ENCODE measurements at places on chromosomes 3 and 15.

DNA sequence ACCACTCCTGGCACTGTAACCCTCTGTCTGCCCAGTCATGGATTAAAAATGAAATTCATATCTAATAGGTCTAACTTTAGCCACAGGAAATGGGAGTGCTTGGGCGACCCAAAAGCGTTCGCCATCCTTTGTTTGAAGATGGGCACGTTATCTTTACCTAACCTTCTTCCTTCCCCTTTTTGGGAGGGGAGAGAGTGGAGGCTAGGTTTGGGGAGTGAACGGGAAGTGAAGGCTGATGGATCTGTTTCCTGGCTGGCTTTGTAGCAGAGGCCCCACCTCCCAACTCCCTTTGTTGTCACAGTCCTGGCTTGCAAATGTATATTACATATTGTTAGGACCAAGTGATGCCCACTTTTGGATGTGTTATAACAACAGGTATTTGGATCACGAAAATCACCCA lies 98.1 kb upstream of the ARHGEF3 start:
- DNase-seq, result no peak

DNA sequence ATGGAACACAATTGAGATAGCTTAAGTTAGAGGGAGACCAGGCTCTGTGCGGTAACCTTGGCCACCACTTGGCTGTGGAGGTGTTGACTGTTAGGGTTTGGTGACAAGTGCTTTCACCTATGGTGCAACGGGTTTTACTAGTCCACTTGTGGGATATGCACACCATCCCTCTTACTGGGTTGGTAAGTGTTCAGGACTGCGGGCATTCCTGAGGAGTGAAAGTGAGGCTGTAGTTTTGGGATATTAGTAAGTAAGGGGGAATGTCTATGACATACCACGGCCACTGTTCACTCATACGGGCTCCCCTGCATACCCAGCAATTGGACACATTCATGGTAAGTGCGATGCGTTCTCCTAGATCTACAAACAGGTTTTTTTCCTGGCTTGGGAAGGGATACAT lies 8.0 kb upstream of the RAD54L2 start:
- no peak for DNase-seq

DNA sequence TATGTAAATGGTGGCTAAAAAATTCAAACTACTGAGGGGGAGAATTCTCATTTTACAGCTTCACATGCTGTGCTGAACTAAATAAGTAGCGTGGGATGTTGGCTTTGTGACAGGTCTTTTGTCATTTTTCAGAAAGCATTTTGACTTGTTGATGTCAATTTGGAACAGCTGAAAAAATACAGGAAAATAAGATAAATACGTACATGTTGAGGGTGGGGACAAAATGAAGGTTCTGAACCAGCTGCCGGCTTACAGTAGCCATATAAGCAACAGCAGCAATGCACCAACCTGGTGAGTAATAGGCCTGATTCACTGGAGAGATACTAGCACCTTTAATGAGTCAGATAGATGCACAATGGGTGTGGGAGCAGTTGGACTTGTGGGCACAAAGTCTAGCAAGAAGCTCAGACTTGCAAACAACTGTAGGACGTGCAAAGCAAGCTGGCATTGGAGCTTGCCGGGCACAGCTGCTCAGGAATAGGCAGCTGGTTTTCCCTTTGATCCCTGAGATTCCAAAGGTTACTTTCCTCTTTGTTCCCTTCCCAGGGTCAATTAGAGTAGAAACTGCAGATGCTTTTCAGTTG lies 12.9 kb downstream of the B3GNT5 start:
- DNase-seq, result peak; percentile 70

- DNase-seq, result no peak
Measured at GRCh38 chr3:125462722-125463299, 57.2 kb downstream of the SNX4 start.

DNA sequence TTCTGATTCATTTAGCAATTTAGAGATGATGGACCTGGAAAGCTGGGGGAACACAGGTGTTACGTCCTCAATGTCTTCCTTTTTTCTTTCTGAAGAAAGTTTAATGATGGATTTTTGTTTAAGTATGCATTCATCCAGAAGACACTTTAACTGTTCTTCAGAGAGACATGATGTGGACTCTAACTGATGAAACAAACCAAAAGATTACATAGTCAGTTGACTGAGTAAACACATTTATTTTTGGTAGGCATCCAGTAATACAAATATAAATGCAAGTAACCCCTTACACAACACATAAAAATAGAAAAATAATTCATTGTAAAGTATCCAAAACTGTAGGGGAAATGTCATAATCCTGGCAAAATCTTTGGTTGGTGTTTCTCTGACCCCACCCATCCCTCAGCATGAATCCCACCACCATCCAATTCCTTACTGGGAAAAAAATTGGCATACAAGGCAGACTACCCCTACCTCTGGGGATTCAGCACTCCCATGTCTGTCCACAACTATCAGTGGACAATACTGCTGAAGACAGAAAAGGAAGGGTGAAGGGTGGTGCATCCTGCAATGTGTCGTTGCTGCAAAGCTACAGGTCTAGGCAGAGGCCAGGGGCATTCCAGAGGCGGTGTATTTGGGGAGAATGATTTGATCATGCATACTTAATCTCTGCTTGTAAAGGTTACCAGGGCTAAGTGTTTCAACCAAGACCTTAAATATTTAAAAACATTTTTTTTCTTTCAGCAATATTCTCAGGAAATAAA lies 37.4 kb downstream of the THBS1 start:
- DNase-seq, result no peak

- no peak for DNase-seq
Measured at GRCh38 chr3:186251948-186252619, 110.0 kb downstream of the DGKG start.

- DNase-seq, result peak; percentile 83
Measured at GRCh38 chr15:78930577-78931388, 14.1 kb downstream of the CTSH start.

GRCh38 chr15:42608110-42608531 lies 32.7 kb downstream of the STARD9 start:
- no peak for DNase-seq

- no peak for DNase-seq
Measured at GRCh38 chr3:155244216-155244615, 49.3 kb downstream of the STRIT1 start.

DNA sequence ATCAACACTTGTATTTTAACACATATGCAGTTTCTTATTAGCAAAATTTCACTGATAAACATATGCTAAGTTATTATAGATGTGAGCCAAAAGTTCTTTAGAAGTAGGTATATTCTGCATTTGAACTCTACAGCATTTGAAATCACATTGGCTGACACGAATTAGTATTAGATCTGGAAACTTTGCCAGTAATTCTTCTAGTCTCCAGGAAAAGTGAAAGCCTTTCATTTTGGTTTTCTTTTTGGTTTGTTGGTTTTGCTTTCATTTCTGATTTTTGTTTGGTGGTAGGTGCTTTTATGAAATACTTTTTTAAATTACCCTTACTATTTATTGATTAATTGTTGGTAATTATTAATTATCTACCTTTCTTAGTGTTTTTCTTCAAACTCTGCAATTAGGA lies 72.9 kb downstream of the RBMS3 start:
- DNase-seq, result no peak

DNA sequence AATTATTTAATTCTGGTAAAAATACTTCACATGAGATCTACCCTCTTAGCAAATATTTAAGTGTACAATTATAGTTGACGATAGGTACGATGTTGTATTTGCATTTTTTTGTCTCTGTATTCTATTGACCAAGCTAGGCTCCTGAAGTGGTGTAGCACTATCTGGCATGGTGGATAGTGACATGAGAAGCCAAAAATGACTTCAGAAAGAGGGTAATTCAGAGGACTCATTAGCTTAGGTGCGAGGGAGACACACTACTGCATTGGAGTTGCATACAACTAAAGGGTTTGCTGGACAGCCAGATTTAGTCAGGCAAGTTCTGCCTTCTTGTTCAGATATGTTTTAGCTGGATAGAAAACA lies 50.6 kb downstream of the KBTBD8 start:
- DNase-seq, result no peak

- DNase-seq, result no peak
Measured at GRCh38 chr15:58047149-58047548, 18.4 kb downstream of the ALDH1A2 start.

DNA sequence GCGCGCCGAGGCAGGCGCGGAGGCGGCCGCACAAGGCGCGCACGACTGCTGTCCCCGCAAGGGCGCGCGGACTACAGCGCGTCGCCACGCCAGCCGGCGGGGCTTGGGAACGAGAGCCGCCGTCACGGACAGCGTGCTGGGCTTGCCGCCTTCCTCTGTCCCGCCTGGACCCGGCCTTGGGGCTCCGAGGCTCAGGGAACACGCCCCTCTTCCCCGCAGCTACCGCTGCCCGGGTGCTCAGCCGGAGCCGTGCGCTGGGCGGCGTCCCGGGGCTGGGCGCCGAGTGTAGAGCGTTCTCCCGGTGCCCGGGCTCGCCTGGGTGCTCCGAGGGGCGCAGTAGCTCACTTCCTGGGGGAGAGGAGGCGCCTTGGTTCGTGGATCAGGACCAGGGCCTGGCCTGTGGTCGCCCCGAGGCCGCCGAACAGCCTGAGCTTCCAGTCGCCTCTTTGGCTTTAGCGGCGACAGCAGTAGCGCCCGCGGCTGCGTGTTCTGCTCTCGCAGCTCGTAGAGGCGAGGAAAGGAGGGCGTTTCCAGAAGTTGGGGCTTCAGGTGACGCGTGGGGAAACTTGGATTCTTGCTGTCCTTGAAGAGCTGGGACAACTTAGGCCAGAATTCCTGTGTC lies 226.7 kb upstream of the C2CD4B start:
- peak; percentile 67 for DNase-seq

GRCh38 chr3:24514119-24514518 lies 19.5 kb upstream of the THRB start:
- DNase-seq, result no peak

GRCh38 chr15:65856821-65857455 lies 12.4 kb upstream of the RAB11A start:
- DNase-seq, result peak; percentile 37

DNA sequence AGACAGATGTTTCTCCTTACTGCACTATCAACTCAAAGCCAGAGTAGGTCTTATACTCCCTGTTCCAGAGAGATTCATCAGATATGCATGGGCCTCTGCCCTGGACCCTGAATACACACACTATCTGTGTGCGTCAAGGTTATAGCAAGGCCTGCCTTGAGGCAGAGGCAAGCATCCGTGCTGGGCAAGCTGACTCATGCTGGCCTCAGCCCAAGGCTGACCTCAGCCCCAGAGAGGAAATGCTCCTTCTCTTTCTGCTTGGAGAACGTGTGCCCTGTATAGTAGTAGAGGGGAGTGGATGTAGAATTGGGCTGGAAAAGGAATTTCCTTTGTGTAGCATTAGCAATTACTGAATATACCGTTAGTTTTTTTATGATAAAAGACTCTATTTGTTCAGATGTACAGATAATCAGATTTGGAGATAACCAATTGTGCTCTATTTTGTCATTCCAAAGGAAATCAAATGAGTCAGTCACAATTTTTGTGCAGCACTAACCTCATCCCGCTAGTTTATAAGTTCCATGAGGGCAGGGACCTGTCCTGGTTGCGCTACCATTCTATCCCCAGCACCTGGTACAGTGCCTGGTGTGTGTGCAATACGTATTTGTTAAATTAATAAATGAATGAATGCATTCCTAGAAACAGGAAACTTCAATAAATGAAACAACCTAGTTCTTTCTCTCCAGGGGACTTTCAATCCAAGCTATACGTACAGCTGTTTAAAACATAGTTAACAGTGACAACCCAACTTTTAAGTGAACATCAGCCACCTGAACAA lies 13.3 kb upstream of the PAQR9 start:
- DNase-seq, result peak; percentile 91
